ENCODE measurements at places on chromosomes 12 and 14.
A peak's percentile ranks its signal among the peaks of the same experiment; 100 is the strongest.

- no peak for DNase-seq
These were observed 118.9 kb downstream of the SUDS3 start for GRCh38 chr12:118495296-118495695.

DNA sequence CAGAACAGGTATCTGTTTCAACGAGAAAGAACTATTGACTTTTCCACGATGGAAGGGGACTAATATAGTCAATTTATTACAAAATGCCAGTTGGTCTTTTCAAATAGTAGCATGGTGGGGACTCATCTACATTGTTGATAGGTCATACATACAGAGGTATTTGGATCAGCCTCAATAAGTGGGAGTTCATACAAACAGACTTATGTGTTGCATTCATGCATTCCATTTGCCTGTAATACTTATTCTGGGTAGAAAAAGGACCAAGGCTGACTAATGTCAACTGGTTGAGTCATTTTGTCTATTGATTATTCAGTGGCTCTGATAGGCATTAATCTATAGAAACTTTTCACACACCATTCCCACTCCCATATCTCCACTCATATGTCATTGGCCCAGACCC, 41.5 kb upstream of the GLIPR1 start:
- peak; percentile 38 for DNase-seq

GRCh38 chr12:15318841-15319240, 3.5 kb upstream of the PTPRO start:
- no peak for DNase-seq

- peak; percentile 96 for DNase-seq
These were observed 9.0 kb downstream of the ASIC1 start for GRCh38 chr12:50066402-50066801.

DNA sequence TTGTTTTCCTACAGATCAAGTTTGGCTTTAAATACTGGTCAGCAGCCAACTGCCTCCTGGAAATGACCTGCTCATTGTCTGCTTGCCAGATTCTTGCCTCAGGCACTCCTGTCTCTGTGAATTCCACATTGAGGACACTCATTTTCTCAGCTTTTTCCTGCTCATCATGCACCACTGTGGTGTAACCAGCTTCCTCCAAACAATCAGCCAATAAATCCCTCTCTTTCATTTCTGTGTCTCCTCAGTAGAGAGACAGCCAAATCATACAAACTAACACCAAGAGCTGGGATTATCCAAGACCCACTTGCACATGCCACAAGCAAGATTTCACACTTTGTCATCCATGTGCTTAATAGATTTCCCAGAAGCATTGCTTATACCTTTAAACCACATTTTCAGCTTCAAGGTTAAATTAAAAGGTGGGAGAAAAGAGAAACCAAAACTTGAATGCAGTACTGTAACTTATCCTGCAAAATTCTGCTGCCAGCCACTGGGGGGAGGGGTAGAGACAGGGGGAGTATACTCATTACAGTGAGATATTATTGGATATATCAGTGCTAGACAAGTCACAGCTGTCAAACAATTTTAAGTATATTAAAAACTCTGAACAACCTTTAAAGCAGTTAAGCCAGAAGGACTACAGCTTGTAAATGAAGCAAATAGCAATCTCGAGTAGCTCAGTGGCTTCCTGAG, 105.0 kb downstream of the PPP2R5E start:
- peak; percentile 90 for DNase-seq

DNA sequence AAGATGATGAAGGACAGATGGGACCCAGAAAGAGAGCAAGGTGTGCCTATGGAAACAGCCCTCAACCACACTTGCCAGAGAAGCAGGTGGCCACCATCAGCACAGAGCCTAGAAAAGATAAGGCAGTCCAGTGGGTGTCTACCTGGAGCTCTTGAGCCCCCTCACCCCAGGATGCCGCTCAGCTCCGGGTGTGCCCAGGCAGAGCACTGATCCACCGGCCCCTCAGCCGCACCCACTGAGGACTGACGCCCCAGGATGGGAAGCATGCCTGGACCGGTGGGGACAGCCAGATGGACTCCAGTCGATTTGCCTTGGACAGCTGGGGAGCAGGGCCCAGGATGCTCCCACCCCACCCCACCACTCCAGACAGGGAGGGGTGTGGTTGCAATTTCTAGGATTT, 15.1 kb upstream of the ZFP36L1 start:
- no peak for DNase-seq

DNA sequence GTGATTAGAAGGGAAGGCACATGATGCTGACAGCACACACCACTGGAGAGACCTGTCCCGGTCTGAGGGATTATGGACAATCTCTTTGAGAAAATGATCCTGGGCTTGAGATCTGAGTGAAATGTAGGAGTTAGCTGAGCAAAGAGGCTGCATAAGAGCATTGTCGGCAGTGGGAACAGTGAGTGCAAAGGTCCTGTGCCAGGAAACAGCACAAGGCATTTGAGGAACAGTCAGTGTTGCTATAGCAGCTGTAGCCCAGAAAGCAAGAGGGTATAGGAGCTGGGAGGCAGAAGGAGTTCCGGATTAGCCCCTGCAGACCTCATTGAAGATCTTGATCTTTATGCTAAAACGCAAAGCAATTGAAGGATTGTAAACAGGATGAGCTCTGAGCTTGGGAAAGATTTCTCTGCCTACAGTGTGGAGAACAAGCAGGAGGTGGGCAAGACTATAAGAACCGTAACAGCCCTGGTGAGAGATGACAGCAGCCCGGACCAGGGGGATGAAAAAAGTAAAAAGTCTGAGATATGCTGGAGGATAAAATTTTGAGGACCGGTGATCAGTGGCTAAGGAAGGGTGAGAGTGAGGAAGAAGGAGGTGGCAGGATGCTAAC, 28.5 kb downstream of the CFL2 start:
- DNase-seq = no peak

- peak; percentile 5 for DNase-seq
These were observed 361.2 kb downstream of the CCER1 start for GRCh38 chr12:90593596-90594295.

- no peak for DNase-seq
These were observed 2.7 kb downstream of the APPL2 start for GRCh38 chr12:105233041-105233905.

GRCh38 chr12:116186482-116187150, 90.9 kb downstream of the MED13L start:
- DNase-seq = no peak

DNA sequence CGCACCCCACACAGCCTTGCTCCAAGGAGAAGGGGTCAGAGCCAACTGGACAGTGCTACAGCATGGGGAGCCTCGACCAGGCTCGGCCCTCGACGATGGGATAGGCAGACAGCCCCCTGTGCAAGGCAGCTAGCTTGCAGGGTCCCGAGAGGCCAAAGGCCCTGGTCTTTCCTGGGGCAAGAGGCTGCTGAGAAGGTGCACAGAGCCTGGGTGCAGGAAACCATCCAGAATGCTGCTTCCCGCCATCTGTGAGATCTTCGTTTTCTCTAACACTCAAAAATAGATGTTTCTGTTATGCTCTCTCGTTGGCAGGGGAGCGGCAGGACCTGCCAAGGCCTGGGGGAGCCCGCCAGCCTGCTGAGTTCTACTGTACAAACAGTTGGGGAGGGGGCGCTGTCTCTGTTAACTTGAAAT, 168.0 kb upstream of the RTL1 start:
- no peak for DNase-seq

DNA sequence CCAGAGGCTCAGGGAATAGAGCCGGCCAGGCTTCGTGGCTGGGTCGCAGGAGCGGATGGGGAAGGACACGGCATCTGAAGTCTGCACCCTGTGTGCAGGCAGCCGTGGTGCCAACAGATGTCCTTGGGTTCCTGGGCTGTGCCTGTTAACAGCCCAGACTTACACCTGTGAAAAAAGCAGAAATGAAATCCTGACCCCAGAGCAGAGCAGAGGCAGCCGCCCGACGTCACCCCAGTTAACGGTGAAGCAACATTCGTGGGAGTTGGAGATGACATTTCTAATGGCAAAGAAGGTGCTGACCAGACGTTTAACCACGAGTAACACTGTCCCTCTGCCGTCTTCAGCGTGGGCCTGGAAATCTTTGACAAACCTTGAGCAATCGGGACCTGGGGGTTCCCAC, 200.3 kb upstream of the DIO3 start:
- no peak for DNase-seq

GRCh38 chr12:50275556-50275955, 7.8 kb downstream of the LIMA1 start:
- DNase-seq = no peak

GRCh38 chr12:52224151-52224550, 8.9 kb upstream of the KRT7 start:
- DNase-seq = peak; percentile 79

DNA sequence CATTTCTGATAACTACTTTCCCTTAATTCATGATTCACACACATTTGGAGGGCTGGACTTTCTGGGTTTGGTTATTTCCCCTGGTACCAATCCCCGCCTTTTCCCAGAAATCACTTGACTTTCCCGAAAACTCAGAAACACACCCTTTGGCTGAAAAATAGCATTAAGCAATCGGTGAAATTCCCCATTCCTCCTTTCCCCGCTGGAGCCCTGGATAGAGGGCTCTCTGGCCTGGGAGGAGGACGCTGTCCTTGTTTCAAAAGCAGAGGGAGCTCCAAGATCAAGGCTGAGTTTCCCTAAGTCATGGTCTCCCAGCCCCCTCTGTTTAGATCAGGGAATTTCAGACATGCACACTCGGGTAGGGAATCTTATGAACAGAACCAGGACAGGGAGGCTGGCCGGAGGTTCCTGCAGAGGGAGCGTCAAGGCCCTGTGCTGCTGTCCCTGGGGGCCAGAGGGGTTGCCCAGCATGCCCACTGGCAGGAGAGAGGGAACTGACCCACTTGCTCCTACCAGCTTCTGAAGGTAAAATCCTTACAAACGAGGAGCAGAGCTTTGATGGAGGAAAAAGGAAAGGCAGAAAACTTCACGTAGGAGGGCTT, at the start of gene C1S:
Gene C1S (plus strand): TSS at position 366 of the 602 bp plus-strand sequence. CDS start 1,195 bp downstream, outside the sequence.
- DNase-seq = peak; percentile 98

DNA sequence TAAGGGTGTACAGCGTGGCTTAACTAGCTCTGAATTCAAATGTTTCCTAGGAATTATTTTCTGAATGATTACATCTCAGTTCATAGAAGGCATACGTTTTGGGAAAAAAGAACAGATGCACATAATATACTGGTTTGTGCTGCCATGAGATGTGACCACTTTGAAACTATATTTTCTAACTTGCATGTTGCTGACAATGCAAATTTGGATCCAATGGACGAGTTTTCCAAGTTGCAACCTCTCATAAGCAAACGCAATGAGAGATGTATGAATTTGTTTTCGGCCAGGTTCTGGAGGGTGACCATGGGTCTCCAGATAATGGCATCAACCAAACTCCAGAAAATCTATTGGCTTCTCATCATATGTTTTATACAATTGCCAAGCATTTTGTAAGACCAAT, 1445.4 kb downstream of the AACS start:
- DNase-seq = no peak

DNA sequence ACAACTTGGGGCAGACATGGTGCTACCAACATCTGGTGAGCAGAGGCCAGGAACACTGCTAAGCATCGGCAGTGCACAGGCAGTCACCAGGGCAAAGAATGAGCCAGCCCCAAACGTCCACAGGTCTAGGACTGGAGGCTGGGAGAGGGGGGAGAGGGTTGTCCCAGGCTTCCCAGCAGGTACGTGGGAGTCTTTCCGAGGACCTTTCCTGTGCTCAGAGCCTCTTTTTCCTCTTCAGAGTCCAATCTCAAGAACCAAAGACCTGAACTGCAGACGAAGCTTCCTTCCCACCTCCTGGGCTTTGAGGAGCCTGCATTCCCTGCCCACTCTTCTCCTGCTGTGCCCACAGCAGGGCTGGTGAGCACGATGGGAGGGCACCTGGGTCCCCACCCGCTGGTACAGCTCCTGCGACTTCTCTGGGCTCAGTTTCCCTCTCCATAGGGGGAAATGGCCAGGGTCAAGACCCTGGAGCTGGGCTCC, 48.7 kb downstream of the DLK1 start:
- no peak for DNase-seq

DNA sequence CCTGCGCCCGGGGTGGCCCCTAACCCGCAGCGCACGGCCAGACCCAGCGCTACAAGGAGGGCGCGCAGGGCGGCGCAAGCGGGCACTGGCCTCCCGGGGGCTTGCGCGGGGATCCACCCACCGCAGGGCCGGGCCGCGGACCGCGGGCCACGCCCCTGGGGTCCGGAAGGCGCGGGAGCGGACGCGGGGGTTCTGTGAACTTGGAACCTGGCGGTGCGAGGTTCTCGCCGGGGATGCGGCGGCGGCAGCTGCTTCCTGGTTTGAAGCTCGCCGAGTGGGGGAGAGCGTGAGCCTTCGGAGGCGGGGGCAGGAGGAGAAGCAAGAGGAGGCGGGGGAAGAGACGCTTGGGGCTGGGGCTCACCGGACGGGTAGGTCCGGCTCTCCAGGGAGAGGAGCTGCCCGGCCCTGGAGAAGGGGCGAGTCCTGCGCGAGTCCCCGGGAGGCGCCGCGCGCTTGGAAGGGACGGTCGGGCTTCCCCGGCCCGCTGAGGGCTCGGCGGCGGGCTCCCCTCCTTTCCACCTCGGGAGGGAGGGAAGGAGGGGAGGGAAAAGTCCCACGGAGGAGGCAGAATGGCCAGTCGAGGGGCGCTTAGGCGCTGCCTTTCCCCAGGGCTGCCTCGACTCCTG, at the start of gene PRKCH:
Gene PRKCH (plus strand): TSS at position 195 of the 626 bp plus-strand sequence. CDS start 523 bp downstream, outside the sequence.
- DNase-seq = peak; percentile 37

GRCh38 chr14:90419200-90419599, 22.4 kb downstream of the CALM1 start:
- DNase-seq = peak; percentile 92

- DNase-seq = no peak
These were observed 762 bp downstream of the PPP2R5E start for GRCh38 chr14:63542231-63542999.

DNA sequence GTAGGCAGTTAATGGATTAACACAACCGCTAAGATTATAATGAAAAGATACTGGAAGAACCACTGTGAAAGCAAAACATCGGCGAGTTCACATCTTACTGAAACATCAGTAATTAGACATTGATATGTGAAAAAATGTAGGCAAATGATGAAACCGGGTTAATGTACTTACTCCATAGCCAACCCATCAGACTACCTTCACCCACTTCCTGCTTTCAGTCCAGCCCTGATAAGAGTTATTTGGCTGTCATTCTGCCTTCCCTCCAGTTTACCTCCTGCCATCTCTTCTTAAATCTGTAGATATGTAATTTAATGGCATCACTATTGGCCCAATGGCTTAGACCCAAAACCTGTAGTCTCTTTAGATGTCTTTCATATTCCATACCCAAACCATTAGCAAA, 46.0 kb upstream of the LGR5 start:
- no peak for DNase-seq

DNA sequence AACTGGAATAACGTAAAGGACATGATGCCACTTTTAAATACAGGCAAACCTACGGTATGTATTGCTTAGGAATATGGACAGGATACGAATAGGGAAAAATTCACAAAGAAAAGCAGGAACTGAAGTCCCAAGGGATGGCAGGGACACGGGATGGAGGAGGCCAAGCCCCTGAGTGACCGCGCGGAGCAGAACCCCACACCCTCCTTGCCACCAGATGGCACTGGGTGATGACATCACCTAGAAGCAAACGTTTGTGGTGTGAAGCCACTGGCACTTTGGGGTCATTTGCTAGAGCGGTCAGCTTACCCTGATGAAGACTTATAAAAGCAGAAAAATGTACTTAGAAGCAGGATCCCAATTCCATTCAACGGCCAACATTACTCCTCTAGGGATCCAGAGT, 9.4 kb downstream of the DHX37 start:
- DNase-seq = no peak

- no peak for DNase-seq
These were observed 105.0 kb downstream of the DNAH10 start for GRCh38 chr12:123867141-123867540.

Measured in fibroblast of skin of scalp (primary cell).